ENCODE measurements at places on chromosomes 11 and 22. TPM values are rescaled to one million over a fixed set of nuclear protein-coding genes. Genes with fewer than 3 reads are reported as not detected.

GRCh38 chr22:29226351-29226981 lies 20.8 kb downstream of the EMID1 start:
- no peak for DNase-seq
- no peak overlapping the region for H3K4me3 ChIP-seq
- H3K36me3 ChIP-seq, result no peaks in the 10 kb centered on the region
- no peak overlapping the region for H3K27ac ChIP-seq
- H3K4me1 ChIP-seq, result peaks cover 5% of the 10 kb centered on the region

C11orf86 gene
- total RNA-seq, result not detected

DNAJC24 gene
- total RNA-seq, result 15.2 TPM

CD248 gene
- 22.9 TPM for total RNA-seq

GGTLC3 gene
- 6.2 TPM for total RNA-seq

- H3K4me3 ChIP-seq, result no peak overlapping the region
- no peaks in the 10 kb centered on the region for H3K36me3 ChIP-seq
- H3K27me3 ChIP-seq, result no peaks in the 10 kb centered on the region
- peaks cover 9% of the 10 kb centered on the region for H3K4me1 ChIP-seq
- no peak overlapping the region for H3K27ac ChIP-seq
- DNase-seq, result no peak
Measured at GRCh38 chr11:43833657-43834073, 47.0 kb upstream of the ALKBH3 start.

DNA sequence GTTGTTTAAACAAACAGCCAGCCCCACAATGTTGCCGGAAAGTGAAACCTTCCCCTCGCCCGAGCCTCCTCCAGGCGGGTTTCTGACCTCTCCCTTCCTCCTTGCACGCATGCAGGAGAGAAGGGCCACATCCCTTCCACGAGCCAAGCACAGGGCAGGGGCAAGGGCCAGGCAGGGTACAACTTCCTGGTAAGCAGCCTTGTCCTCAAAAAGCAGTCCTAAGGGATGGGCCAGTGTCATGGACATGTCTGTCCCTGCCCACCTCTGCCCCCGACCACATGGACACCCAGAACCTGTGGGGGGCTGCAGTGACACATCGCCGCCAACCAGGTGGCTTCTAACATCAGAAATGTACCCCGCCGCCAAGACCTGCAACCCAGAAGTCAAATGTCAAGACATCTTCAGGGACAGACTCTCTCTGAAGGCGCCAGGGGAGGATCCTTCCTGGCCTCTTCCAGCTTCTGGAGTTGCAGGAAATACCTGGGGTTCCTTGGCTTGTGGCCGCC lies 145.3 kb downstream of the CRYBB2 start:
- peaks cover 2% of the 10 kb centered on the region for H3K4me1 ChIP-seq
- no peak overlapping the region for H3K4me3 ChIP-seq

MS4A15 gene
- total RNA-seq, result not detected

- no peak overlapping the region for H3K27ac ChIP-seq
- DNase-seq, result no peak
- no peaks in the 10 kb centered on the region for H3K4me1 ChIP-seq
- H3K36me3 ChIP-seq, result no peaks in the 10 kb centered on the region
- H3K4me3 ChIP-seq, result no peak overlapping the region
- H3K27me3 ChIP-seq, result no peaks in the 10 kb centered on the region
Measured at GRCh38 chr11:128053981-128054931, 533.1 kb downstream of the ETS1 start.

- H3K4me3 ChIP-seq, result no peak overlapping the region
- no peaks in the 10 kb centered on the region for H3K36me3 ChIP-seq
- DNase-seq, result no peak
- H3K27me3 ChIP-seq, result no peaks in the 10 kb centered on the region
- no peaks in the 10 kb centered on the region for H3K4me1 ChIP-seq
- no peak overlapping the region for H3K27ac ChIP-seq
Measured at GRCh38 chr11:99418927-99419720, 398.4 kb downstream of the CNTN5 start.

DNA sequence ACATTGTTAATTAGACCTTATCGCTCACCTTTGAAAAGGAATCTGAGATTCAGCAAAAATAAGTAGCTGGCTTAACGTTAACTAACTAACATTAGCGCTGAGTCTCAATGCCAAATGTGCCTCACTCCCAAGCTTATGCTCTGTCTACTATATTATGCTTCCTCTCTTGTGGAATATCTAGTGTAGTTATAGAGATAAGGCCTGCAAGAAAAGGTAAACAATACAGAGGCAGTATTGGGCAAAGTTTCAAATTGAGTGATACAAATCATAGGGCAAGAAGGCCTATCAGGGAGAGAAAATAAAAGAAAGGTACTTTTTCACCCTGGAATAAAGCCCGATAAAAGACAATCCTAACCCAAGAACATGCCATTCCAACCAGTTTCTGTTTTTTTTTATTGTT lies 61.6 kb upstream of the SLC17A6 start:
- no peak overlapping the region for H3K27ac ChIP-seq
- no peak for DNase-seq
- no peaks in the 10 kb centered on the region for H3K36me3 ChIP-seq
- H3K4me1 ChIP-seq, result no peaks in the 10 kb centered on the region
- no peak overlapping the region for H3K4me3 ChIP-seq
- H3K27me3 ChIP-seq, result no peaks in the 10 kb centered on the region

OR10AG1 gene
- not detected for total RNA-seq

Measured in kidney (tissue), 22 donors.